ENCODE measurements at places on chromosomes 5 and 9. TPM values are rescaled to one million over a fixed set of nuclear protein-coding genes. Genes with fewer than 3 reads are reported as not detected.

The PPP3R2 gene
- total RNA-seq, result not detected

The TMEM174 gene
- total RNA-seq, result not detected

The GPX3 gene
- total RNA-seq, result 0.86 TPM

The SERF1A gene
- 0.71 TPM for total RNA-seq

The ENHO gene
- not detected for total RNA-seq

The FAM81B gene
- total RNA-seq, result 0.36 TPM

The DRD1 gene
- not detected for total RNA-seq

The FBXW11 gene
- 23.6 TPM for total RNA-seq

The PCDHAC2 gene
- total RNA-seq, result not detected

The RNF145 gene
- 35.4 TPM for total RNA-seq

The FAM221B gene
- total RNA-seq, result not detected

- no peak for DNase-seq
These were observed 52.4 kb downstream of the MELK start for GRCh38 chr9:36625006-36625615.

- no peak for DNase-seq
These were observed 346.9 kb upstream of the ARRDC3 start for GRCh38 chr5:91730026-91730425.

DNA sequence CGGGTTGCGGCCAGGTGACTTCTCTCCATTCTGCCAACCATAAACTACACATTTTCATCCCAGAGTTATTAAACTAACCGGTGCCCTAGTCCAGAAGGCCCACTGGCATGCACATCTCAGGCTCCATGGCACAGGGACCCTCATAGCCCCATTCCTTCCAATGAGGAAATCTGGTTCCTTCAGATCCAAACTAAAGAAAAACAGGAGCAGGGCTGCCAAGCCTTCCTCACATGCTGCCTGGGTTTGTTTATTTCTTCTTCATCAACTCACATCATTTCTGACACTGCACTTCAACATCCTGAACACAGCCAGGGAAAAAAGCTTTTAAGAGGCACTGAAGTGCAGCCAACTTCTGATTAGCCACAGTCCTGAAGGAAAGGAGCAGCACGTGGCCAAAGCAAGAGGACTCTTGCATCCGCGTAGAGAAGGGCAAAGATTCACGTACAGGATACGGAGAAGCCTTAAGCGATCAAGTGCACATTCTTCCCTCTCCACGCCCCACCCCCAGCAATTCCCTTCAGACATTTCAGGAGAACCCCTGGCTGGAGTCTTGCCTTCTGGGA, 22.5 kb downstream of the LHFPL2 start:
- no peak for DNase-seq

DNA sequence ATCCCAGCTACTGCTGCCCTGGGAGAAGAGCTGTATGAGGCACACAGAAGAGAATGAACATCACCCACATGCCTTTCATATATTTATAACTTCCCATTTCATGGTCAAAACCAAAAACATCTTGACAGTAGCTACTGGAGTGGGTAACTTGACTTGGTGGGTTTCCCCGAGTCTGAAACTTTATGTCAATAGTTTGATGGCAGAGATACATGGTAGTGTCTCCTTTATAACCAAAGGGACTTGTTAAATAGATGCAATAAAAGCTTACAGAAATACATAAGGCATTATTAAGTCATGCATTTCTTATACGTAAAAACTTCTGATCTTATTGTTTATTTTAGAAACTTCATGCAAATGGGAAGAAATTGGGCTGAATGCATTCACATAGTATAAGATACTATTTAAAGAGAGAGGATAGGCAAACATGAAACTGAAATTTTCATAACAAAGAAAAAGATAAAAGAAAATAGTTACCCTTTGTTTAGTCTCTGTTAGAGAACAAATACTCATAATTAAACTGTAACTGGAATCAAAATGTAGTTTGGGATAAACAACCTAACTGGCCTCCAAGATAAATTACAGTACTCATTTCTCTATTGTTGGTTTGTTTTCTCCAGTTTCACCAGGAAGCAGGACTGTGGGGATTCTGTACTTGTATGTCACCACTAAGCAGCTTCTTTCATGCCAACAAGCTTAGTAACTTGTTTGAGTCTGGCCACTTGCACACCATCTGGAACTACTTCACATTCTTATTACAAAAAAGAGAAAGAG, 459.3 kb upstream of the MEF2C start:
- no peak for DNase-seq

DNA sequence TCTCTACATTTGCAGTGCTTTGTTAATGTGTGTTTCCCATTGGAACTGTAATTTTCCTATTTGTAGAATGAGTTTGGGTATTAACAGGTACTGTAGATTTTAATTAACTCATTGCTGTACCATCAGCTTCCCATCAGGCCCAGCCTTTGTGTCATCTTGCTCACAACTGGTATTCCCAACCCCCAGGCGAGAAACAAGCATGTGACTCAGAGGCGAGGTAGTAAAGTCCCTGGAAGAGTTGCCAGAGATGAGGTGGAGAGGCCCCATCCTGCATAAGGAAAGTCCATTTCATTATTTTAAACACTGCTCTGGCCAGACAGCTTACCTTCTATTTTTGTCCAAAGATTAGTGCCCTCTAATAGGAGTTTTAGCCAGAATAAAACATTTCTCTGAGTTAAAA, 29.9 kb downstream of the ADCY2 start:
- no peak for DNase-seq

DNA sequence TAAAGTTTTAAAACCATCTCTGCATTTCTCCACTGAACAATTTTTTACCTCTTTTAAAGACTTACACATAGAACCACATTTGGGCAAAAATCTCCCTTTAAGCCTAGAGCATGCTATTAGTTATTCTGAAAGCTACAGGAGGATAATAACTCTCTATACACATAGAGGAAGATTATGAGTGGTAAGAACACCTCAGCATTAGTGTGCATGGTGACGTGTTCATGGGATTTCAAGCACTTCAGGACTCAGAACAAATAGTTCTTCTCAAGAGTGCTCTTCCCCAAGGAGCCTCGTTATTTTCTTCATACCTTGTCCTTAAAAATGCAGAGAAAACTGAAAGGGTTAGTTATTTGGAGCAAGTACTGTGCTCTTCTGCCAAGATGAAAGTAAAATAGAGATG, 256.9 kb upstream of the TUSC1 start:
- no peak for DNase-seq

DNA sequence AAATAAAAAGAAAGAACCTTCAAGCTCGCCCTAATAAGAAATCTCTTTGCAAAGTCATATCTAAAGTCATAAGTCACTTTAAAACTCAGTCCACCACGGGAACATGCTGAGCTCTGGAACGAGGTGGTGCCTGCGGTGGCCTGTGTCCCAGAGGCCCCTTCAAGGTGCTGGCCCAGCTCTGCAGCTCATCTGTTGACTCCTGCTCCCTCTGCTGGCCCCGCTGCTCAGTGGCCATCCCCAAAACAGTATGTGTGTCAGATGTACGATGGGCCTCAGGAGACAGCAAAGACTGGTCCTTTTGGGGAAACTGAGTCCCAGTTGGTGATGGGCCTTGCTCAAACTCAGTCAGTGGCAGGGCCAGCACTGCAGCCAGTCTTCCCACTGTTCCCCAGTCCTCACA, 22.8 kb upstream of the FOXB2 start:
- DNase-seq, result peak; percentile 25

DNA sequence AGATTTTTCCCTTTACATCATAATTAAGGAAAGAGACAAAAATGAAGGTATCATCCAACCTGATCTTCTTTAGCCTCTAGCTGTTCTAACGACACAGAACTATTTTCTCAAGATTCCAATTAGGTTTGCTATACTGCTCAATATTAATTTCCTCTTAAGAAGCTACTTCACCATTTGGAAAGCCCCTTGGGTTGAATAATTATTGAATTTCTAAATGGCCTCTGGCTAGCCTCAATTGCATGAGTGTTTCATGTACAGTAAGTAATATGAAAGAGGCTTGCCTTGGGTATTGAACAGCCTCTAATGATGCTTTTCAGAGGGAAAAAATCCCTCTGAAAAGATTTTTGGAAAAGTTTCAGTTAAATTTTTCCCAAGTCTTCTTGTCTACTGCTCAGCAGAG, 3.7 kb upstream of the MOB3B start:
- no peak for DNase-seq

- DNase-seq, result no peak
These were observed 16.7 kb upstream of the NEURL1B start for GRCh38 chr5:172624083-172624995.

DNA sequence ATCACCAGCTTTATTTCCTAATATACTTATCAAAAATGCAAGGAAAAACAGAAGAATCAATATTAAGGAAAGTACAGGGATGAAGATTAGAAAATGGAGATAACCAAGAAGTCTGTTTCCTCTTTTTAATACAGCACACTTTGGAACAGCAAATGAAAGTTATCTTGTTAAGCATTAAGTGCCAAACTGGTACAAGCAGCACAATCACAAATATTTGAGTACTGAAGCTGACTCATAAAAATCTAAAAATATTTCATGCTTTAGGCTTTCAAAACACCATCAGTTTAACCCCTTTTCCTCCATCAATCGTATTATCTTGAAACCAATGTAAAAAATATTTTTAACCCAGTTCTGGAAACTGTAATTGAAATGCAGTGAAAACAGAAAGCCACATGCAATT, 2.7 kb downstream of the FBXW11 start:
- DNase-seq, result no peak

DNA sequence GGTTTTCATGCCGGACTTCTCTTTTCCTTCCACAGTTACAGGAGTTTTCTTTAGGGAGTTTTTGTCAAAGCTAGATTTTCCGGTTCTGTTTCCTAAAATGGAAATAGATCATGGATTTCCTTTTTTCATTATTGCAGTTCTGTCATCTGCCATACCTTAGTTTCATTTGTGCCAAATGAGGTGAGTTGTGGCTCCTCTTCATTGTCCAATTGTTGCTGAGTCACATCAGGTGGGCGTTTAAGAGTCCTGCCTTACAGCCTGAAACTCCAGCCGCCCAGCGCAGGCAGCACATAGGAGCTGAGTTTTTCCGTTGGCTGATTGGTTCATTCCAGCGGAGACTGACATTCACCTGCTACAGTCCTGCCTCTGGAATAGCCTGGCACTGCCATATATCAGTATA, 14.1 kb downstream of the SLC25A25 start:
- peak; percentile 56 for DNase-seq

DNA sequence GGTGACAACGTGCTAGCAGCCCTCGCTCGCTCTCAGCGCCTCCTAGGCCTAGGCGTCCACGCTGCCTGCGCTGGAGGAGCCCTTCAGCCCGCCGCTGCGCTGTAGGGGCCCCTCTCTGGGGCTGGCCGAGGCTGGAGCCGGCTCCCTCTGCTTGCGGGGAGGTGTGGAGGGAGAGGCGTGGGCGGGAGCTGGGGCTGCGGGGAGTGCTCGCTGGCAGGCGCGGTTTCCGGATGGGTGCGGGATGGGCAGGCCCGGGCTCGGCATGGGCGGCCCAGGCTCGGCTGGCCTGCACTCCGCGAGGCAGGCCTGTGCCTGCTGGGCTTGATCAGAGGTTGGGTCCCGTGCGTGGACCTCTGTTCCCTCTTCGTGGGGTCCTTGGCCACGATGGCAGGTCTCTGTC, 472.6 kb downstream of the PRR16 start:
- DNase-seq, result no peak

DNA sequence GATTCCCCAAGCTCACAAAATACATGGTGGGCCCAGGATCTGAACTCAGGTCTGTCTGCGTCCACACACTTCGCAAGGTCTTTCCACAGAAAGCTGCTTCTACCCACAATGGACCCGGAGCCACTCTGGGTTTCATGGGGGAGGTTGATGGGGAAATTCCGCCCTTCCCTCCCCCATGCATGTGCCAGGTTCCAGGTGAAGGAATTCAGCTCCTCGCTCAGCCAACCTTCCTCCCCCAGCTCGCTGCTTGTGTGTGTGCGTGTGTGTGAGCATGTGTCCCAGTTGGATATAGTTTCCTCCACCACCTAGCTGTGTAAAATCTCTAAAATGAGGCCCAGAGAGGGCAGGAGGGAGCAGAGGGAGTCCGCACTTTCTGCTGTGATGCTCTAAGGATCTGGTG, 1.0 kb downstream of the PTGS1 start:
- DNase-seq, result no peak

GRCh38 chr5:71910741-71911140, 191.7 kb downstream of the CARTPT start:
- no peak for DNase-seq

GRCh38 chr5:78808380-78808779, 159.8 kb upstream of the LHFPL2 start:
- no peak for DNase-seq

GRCh38 chr5:92494508-92494907, 1086.5 kb downstream of the NR2F1-AS1 start:
- no peak for DNase-seq

Measured in K562 (cell line).